ENCODE measurements at places on chromosomes 3 and 15.

DNA sequence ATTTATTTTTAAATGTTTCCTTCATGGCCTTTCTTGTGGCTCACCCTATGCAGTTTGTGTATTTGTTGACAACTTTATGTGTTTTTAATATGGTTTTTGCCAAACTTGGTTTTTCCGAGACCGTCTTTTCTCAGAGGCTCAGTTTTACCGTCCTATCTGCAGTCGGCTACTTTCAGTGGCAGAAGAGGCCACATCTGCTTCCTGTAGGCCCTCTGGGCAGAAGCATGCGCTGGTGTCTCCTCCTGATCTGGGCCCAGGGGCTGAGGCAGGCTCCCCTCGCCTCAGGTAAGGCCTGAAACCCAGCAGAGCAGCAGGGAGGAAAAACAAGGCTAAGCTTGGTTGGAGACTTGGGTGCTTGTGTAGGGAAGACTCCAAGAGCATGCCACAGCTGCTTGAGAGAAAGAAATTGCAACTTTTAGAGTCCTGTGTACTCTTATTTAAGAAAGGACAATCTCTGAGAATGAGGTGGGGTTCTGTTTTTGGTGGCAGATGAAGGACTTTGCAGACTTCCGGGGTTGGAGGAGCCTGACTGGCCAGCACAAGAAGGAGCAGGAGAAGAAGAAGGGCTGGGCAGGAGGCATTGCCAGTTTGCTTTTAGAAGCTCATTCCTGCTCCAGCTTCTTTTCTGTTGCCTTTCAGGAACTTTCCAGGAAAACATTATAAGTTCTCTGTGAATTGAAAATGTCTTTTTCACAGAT is at the start of gene TIGIT:
TSS of gene TIGIT (plus strand) at position 191 of the 698 bp plus-strand sequence. CDS start at position 225, 34 bp downstream.
- no peak for DNase-seq
- H3K4me3 ChIP-seq, result peak within 1 kb of the TSS; percentile 65
- no peaks in the 10 kb centered on the region for H3K27me3 ChIP-seq
- peaks cover 18% of the 10 kb centered on the region for H3K36me3 ChIP-seq
- H3K4me1 ChIP-seq, result peaks cover 55% of the 10 kb centered on the region

- H3K27ac ChIP-seq, result peak overlapping the region; percentile 45
- DNase-seq, result peak; percentile 67
- no peak overlapping the region for H3K4me3 ChIP-seq
- H3K36me3 ChIP-seq, result peaks cover 5% of the 10 kb centered on the region
- peaks cover 40% of the 10 kb centered on the region for H3K4me1 ChIP-seq
These were observed 56.0 kb downstream of the ZMAT3 start for GRCh38 chr3:179015551-179016020.

GRCh38 chr3:42120866-42121265 is 29.7 kb downstream of the TRAK1 start:
- no peak overlapping the region for H3K27ac ChIP-seq
- H3K4me1 ChIP-seq, result peaks cover 17% of the 10 kb centered on the region
- no peak overlapping the region for H3K4me3 ChIP-seq
- H3K36me3 ChIP-seq, result peaks cover 13% of the 10 kb centered on the region
- no peak for DNase-seq

DNA sequence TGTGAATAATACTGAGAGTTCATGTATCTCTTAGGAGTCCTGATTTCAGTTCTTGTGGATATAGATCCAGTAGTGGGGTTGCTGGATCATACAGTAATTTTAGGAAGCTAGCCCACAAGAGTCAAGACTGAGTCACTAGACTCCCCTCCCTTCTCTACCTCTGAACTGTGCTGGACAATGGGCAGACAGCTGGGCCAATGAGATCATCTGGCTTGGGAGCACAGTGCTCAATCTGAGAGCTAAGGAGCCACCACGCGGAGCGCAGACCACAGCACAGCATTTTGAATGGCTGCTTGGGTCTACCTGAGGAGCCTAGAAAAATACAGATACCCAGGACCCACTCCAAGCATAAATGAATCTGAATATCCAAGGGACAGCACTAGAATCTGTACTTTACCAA is 32.5 kb downstream of the WNT5A start:
- H3K27ac ChIP-seq, result no peak overlapping the region
- no peaks in the 10 kb centered on the region for H3K4me1 ChIP-seq

GRCh38 chr3:31817411-31817966 is 163.6 kb downstream of the OSBPL10 start:
- no peak for DNase-seq
- H3K27me3 ChIP-seq, result no peaks in the 10 kb centered on the region
- no peaks in the 10 kb centered on the region for H3K36me3 ChIP-seq
- no peaks in the 10 kb centered on the region for H3K4me1 ChIP-seq
- H3K27ac ChIP-seq, result no peak overlapping the region

DNA sequence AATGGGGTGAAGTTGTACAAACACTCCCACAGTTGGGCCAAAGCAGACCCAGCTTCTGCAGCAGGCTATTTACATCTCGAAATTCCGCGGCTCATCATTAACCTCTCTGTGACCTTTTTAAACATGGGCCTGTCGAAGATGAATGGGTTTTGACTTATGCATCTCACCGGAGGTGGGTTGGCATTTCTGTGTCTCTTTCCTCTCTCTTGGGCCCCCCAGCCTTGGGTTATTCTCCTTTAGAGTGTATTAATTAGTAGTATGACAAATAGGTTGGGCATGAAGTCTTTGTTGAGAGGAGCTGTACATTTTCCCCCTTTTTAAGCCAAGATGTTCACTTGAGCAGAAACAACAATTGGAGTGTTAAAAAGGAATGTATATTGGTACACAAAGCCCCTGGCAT is 9.8 kb downstream of the SMAD6 start:
- H3K27me3 ChIP-seq, result peaks cover 14% of the 10 kb centered on the region
- DNase-seq, result no peak
- peaks cover 2% of the 10 kb centered on the region for H3K4me1 ChIP-seq
- H3K4me3 ChIP-seq, result no peak overlapping the region

GRCh38 chr3:42556089-42556632 is 25.6 kb downstream of the SEC22C start:
- H3K27me3 ChIP-seq, result no peaks in the 10 kb centered on the region
- H3K4me1 ChIP-seq, result peaks cover 29% of the 10 kb centered on the region
- DNase-seq, result peak; percentile 63
- H3K36me3 ChIP-seq, result peaks cover 59% of the 10 kb centered on the region
- H3K27ac ChIP-seq, result peak overlapping the region; percentile 97

- peaks cover 35% of the 10 kb centered on the region for H3K36me3 ChIP-seq
- H3K27me3 ChIP-seq, result no peaks in the 10 kb centered on the region
- peak overlapping the region; percentile 40 for H3K27ac ChIP-seq
- H3K4me1 ChIP-seq, result peaks cover 90% of the 10 kb centered on the region
These were observed 82.8 kb downstream of the SMAD3 start for GRCh38 chr15:67148196-67148701.

GRCh38 chr15:40102897-40103858 is 5.5 kb downstream of the BMF start:
- peaks cover 27% of the 10 kb centered on the region for H3K36me3 ChIP-seq
- H3K4me3 ChIP-seq, result no peak overlapping the region
- H3K27me3 ChIP-seq, result peaks cover 5% of the 10 kb centered on the region
- no peak for DNase-seq
- no peak overlapping the region for H3K27ac ChIP-seq
